Amniotic epithelial cell (primary cell): ENCODE measurements at places on chromosomes 11 and 22.

- DNase-seq, result no peak
Measured at GRCh38 chr11:60371854-60372253, 6.5 kb upstream of the MS4A7 start.

GRCh38 chr11:34916843-34917770, 689 bp downstream of the PDHX start:
- peak; percentile 50 for DNase-seq

DNA sequence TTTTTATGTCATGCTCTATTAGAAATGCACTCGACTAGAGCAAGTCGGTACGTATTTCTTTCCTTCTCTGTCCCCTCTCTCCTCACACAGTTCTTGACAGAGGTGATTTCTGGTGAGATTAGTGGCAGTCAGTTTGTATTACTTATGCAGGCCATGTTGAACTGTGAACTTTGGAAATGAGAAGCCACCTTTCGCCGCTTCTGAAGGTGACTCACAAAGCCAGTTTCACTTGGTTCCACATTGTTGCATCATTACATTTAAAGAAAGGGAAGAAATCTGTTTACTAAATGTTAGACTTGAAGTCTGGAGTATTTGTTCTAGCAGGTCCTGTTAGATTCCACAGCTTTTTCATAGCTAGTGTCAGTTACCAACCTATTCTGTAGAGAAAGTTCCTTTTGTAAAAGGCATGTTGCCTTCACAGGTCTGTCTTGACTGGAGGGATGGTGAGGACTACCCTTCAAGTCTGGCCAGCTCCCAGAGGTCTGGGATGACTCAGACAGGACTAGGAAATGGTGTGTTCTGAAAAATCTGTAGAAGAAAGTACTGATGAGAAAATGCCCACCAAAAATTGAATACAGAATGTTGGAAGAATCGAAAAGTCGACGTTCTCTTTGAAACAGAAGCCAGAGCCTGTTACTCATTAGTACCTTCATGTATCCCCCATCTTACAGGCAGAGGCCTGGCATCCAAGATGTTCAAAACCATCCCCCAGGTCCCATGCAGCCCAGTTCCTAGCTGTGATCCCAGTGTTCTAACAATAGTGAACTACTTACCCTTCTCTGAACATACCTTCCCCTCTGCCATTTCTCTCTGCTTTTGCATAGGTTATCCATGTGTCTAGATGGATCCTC, 181.4 kb downstream of the DBX1 start:
- DNase-seq, result peak; percentile 76

GRCh38 chr11:23284631-23285030, 424.4 kb upstream of the CCDC179 start:
- peak; percentile 80 for DNase-seq

DNA sequence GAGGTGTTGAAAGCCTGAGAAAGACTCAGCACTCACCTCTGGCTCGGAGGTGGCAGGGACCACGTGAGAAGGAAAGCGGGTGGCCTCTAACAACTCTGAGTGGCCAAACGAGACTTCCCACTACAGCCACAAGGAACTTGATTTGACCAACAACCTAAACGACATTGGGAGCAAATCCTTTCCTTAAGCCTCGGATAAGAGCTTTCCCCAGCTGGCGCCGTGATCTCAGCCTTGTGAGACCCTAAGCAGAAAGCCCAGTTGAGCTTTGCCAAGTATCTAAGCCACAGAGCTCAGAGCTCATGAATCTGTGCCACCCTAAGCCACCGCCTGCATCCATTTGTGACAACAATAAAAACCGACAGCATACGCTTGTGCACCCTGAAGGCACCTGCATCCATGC, 636.0 kb downstream of the TBC1D22A start:
- DNase-seq, result no peak

GRCh38 chr11:4134806-4135205, 40.2 kb downstream of the RRM1 start:
- DNase-seq, result peak; percentile 69

GRCh38 chr11:63537293-63538101, 889 bp downstream of the PLAAT4 start:
- DNase-seq, result peak; percentile 27

DNA sequence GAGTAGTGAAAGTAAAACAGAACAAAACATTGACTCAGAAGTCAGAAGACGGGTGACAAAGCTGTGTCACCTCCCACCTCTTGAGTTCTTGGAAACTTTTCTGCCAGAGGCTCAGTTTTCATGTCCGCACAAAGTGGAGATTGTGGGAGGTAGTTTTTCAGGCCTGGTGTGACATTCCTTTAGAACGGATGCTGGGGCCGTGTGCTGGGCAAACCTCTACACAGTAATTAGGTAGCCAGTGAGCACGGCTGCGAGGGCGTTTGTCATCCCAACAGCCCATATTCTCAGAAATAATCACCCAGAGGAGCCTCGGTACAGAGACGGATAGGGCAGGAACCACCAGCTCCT, 1054.4 kb downstream of the TBC1D22A start:
- no peak for DNase-seq

- no peak for DNase-seq
Measured at GRCh38 chr11:120424970-120425332, 86.6 kb upstream of the GRIK4 start.

DNA sequence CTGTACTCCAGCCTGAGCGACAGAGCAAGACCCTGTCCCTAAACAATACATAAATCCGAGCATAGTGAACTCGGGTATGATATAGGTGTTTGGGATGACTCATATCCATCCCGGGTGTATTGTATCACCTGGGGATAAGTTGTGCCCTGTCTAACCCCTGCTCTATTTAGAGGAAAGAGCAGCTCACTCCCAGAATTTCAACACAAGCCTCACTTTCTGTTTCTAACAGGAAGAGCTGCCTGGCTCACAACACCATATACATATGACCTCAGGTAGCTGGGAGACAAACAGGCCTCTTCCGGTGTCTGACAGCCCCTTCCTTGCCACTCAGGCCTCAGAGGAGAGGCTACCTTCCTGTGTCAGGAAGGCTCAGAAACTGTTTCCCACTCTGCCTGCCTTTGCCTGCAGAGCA, 9.9 kb upstream of the MICALL1 start:
- DNase-seq, result peak; percentile 72

- DNase-seq, result no peak
Measured at GRCh38 chr11:104803776-104804175, 94.5 kb downstream of the CASP12 start.

DNA sequence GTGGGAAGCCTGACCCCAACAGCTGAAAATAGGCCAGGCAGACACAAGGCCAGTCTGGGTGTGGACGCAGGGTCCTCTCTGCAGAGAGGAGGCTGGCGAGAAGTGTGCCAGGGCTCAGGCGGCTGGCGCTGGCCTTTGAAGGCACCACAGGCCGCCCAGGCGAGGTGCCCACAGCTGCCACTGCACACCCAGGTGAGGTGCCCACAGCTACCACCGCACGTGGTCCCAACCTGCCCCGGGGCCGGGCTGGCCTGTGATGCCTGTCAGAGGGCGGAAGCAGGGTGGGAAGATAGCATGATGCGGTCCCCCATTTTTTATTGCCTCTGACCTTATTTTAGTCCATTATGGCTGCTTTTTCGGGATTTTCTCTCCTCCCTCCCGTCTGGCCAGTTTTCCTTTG, 1303.9 kb downstream of the BRD1 start:
- no peak for DNase-seq
